ENCODE measurements at places on chromosomes 5 and 9.

GRCh38 chr5:145718956-145719355 lies 116.2 kb downstream of the PRELID2 start:
- no peak for DNase-seq

DNA sequence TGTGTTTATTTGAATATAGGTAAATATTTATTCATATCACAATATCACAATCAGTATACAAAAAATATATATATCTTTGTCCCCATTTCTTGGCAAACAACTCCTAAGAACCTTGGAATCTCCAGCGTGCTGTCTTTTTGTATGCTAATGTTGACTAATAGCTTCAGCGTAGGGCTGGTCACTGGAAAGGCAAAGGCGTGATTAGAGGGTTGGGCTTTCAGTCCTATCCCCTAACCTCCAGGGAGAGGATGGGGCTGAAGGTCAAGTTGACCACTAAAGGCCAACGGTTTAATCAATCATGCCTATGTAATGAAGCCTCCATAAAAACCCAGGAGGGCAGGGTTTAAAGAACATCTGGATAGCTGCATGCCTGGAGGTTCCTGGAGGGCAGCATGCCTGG lies 79.6 kb upstream of the BNC2 start:
- DNase-seq = no peak

DNA sequence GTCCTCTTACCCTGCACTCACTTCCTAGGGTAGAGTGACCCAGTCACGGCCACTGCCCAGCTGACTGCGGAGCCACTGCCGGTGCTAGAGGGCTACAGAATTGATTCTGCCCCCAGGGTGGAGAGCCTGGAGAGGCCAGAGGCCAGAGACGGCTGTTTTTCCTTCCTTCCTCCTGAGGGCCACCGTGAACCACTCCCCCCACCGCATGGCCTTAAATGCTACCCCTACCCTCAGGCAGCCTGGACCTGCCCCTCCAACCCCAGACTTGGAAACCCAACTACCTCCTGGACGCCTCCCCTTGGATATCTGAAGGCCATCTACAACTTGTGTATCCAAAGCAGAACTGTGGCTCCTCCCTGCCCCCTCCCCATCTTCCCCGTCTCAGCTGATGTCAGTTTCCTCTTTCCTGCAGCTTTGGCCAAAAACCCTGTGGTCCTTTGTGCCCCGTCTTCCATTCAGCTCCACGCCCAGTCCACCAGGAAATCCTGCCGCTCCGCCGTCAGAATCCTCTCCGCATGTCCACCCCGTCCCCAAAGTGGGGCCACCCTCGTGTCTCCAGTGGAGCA lies 16.3 kb downstream of the SH2D3C start:
- DNase-seq = no peak

GRCh38 chr5:40679148-40679912 lies 385 bp upstream of the PTGER4 start:
- DNase-seq = peak; percentile 73

GRCh38 chr5:97929383-97929782 lies 746.3 kb upstream of the RIOK2 start:
- no peak for DNase-seq

- DNase-seq = no peak
These were observed 991.5 kb upstream of the TYRP1 start for GRCh38 chr9:11701706-11702105.

DNA sequence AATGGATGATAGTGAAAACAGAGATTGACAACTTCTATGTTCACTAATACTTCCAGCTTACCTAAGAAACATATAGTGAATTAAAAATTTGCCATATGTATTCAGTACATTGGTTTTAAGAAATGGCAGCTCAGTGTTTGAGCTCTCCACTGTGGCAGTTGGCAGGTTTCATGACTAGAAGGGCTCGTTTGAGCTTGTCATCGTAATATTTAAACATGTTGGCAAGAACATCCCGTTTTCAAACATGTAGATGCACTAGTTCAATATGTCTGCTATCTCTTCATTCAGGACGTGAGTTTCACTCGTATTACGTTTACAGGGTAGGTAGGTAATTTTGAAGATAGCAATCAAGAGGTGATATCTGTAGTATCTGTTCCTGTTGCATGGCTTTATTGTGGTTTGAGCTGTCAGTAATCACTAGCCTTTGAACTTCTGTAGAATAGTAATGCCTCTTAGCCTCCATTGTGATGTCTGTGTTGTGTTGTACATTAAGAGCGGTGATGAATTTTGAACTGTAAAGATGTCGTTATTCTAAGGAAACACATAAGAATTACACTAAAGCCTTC lies 74.8 kb downstream of the NLN start:
- no peak for DNase-seq

DNA sequence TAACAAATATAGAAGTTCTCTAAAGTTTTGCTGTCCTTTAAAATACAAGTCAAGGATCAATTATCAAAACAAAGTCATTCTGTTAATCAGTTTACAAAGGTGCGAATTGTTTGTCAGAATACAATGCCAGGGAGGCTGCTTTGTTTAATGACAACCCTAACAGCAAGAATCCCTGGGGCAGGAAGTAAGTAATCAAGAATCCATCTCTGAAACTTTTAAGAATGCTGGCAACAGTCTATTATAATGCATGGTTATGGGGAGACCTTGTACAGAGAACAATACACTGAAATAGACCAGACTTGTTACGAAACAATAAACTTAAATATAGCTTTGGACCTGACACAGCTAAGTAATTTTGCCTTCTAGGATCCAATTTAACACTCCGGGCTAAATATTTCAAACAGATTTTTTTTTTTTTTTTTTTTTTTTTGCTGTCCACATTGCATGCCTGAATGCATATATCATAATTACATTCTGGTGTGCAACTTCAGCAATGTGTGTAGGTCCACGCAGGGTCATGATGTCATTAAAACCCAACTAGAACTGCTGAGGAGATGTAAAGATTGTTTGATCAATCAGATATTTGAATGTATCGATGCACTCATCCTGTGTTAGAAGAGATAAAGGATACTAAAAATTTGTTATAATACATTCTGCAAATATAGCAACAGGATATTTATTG lies 421.3 kb downstream of the CETN3 start:
- DNase-seq = no peak

DNA sequence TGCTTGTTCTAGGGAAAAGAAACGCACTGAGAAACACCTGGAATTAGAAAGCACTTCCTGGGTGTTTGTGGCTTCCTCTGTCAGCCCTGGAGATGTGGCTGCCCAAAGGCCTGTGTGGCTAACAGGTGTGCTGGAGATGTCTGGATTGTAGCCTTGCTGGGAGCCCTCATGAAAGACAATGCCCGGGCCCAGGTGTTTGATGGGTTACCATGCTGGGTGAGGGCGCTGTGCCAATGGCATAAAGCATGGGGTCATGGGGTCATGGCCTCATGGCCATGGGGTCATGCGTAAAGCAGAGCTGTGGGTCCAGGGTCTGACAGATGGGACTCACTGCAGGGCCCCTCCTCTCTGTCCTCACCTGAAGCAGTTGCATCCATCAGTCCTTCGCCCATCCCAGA lies 21.6 kb downstream of the ANKRD33B start:
- DNase-seq = no peak

DNA sequence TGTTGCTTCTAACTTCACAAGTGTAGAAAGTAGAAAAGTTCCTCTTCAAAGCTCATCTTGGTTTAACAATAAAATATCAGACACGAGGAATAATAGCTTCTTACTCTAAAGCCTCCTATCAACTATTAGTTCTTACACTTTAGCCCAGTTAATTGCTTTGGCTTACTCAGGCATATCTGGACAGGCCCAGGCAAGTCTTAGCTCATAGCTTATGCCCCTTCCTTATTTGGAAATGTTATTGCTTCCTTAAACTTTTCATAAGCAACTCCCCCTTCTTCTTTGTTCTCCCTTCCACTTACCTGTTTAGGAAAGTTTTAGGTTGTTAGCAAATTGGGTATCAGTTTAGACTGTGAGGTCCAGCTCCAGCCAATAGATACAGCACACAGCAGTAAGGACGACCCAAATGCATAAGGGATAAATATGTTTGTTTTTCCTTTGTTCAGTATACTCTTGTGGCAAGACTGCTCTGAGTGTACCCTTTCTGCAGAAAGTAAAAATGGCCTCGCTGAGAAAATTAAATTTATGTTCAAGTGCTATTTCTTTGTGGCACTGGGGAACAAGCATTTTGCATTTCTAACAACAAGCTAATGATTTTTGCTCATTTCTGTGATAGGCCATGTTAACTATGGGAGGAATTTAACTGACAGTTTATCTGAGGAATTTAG lies 162.1 kb downstream of the SMC2 start:
- peak; percentile 23 for DNase-seq

Data from NCI-H1105 (cell line).